ENCODE measurements at places on chromosomes 3 and 15.

- DNase-seq = no peak
Observed at GRCh38 chr3:105770410-105770809, 98.4 kb downstream of the CBLB start.

DNA sequence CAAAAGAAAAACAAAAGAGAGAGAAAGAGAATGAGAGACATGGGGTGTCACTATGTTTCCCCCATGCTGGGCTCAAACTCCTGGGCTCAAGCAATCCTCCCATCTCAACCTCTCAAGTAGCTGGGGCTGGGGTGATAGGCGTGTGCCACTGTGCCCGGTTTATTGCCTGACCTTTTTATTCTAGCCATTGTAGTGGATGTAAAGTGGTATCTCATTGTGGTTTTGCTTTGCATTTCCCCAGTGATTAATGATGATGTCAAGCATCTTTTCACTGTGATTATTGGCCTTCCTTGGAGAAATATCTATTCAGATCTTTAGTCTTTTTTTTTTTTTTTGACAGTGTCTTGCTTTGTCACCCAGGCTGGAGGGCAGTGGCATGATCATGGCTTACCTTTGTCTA, 37.7 kb upstream of the GK5 start:
- no peak for DNase-seq

DNA sequence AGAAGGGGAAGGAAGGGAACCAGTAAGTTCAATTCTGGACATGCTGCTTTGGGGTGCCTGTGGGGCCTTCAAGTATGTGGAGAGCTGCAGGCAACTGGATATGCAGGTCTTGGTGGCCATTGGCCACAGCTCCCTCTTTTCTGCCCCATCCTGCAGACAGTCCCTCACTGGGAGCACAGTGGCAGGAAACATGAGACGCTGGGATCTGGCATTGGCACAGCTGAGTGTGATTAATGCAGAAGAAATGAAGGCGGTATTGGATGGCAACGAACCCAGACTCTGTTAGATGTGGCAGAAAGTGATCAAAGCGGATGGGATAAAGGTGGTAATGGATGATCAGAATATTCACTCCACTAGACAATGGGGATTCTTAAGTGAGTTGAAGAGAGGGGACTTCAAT, 23.2 kb upstream of the VPS8 start:
- DNase-seq = peak; percentile 53

- DNase-seq = peak; percentile 15
Observed at GRCh38 chr15:84023636-84024035, 211.9 kb upstream of the GOLGA6L4 start.

- peak; percentile 75 for DNase-seq
Observed at GRCh38 chr3:150449169-150449721, 41.1 kb downstream of the TSC22D2 start.

GRCh38 chr15:73564255-73564654, 68.9 kb downstream of the NPTN start:
- DNase-seq = peak; percentile 62

- DNase-seq = no peak
Observed at GRCh38 chr3:98966434-98966833, 64.9 kb upstream of the DCBLD2 start.

GRCh38 chr15:68626283-68626682, 47.5 kb downstream of the CORO2B start:
- DNase-seq = no peak

GRCh38 chr3:185207931-185208746, 45.7 kb downstream of the EHHADH start:
- peak; percentile 59 for DNase-seq

GRCh38 chr15:31197497-31198414, 96.2 kb upstream of the TRPM1 start:
- DNase-seq = no peak

- no peak for DNase-seq
Observed at GRCh38 chr15:23645371-23646164, 2.1 kb downstream of the MAGEL2 start.

DNA sequence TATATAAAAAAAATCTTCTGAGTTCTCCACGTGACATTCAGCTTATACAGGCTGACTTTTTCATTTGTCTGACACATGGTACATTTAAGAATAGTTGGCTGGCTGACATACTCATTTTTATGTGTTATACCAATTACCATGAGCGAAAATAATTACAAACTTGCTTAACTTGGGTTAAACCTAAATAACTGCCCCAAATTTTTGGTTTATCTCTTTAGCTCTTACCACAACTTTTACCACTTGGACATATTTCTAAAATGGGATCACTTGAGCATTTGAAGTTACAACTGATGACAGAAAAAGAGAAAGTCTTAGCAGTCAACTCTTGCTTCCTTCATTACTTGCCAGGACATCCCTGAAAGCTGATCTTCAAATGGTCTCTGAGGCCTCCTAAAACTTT, 618.1 kb downstream of the RBMS3 start:
- DNase-seq = no peak

DNA sequence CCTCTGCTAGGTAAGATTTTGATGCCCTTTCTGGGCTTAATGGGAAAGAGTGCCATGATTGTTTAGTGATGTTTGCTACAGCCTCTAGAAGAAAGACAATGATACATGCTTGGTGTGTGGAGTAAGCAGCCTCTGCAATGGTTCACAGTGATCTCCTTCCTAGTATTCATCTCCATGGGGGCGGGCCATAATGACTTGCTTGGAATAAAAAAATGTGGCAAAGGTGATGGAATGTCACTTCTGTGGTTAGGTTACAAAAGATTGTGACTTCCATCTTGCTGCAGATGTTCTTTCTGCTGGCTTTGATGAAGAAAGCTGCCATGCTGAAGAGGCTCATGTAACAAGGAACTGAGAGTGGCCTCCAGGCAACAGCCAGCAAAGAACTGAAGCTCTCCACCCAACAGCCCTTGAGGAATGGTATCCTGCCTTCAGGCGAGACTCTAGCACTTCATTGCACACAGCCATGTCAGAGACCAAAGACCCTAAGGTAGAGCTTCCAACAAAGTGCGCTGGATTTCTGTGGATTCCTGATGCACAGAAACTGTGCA, 139.1 kb upstream of the LRIG1 start:
- DNase-seq = no peak

DNA sequence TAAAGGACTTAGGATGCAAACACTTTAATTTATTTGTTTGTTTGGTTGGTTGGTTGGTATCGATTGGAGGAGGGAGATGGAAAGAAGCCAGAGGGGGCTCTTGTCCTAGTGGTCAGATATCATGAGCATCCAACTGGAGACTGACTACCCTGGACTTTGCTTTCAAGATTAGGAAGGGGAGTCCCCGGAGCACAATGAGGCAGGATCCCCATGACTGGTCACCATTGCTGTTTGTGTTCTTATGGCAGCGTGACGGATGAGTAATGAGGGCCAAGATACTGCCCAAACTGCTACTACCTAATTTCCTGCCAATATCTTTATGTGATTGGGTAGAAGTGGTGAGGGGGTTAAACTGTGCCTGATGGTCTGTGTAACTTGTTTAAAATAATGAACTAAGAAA, 354.6 kb upstream of the ROPN1 start:
- DNase-seq = no peak

- no peak for DNase-seq
Observed at GRCh38 chr3:43862992-43863805, 172.5 kb downstream of the ABHD5 start.

GRCh38 chr15:94164202-94164807, 67.1 kb upstream of the MCTP2 start:
- peak; percentile 41 for DNase-seq

GRCh38 chr15:91307601-91308000, 207.5 kb downstream of the SV2B start:
- no peak for DNase-seq

- peak; percentile 83 for DNase-seq
Observed at GRCh38 chr3:173397161-173398110, at the start of gene NLGN1. TSS of gene NLGN1 (plus strand) at chr3:173397744.

GRCh38 chr15:95302809-95303208, 1027.7 kb upstream of the NR2F2 start:
- no peak for DNase-seq

GRCh38 chr3:72453706-72454105, 394.5 kb downstream of the SHQ1 start:
- DNase-seq = no peak

- no peak for DNase-seq
Observed at GRCh38 chr3:193574488-193575070, 18.4 kb upstream of the OPA1 start.

DNA sequence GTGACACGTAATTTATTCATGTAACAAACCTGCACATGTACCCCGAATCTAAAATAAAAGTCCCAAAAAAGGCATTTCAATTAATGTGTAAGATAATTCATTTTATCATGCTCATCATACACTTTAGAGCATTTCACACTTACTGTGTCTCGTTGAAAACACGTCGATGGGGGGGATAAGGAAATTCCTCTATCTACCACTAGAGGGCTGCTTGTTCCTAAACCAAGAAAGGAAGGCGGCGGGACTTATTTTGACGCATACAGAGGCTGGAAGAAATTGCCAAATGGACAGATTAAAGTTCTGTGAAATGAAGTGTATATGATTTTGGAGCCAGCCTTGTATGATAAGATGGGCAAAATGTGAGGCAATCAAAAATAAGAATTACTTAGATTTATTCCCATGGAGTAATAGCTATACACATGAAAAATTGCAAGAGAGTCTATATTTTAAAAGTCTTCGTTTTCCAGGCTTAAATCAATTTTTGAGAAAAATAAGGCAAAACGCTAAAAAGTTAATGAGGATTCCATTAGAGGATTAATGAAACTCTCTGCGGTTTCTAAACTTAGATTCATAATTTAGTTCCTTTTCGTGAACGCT, 346.8 kb downstream of the CNTN3 start:
- peak; percentile 39 for DNase-seq

DNA sequence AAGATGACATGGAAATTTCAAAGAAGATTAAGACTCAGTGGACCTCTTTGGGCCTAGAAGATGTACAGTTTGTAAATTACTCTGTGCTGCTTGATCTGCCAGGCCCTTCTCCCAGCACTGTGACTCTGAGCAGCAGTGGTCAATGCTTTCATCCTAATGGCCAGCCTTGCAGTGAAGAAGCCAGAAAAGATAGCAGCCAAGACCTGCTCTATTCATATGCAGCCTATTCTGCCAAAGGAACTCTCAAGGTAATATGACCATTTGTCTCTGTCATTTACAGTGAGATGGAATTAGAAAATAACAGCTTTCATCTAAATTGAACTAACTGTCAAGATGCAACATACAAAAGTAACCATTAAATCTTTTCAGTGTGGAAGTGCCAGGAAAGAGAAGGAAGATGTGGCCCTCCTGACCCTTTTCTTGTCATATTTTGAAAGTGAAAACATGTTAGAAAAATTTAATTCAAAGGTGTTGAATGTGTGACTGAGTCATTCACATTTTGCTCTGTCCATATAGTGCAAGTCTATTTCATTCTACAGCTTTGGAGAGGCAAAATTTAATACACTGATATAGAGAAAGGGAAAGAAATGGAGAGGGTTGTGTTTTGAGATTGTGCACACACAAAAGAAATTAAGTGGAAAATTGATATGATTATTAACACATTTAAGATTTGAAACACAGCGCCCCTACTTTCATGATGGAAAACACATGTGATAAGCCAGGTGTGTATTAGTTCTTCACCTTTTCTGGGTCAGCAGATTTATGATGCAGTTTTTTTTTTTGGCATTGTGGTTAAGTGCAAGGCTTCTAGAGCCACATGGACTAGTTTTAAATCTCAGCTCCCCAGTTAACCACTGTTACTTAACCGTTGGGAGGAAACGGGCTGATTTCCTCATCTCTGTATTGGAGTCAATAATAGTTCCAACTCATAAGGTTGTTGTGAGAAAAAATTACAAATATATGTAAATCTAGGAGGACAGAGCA, 375.1 kb downstream of the NAALADL2 start:
- DNase-seq = no peak

- DNase-seq = no peak
Observed at GRCh38 chr15:35137190-35137574, 52.1 kb upstream of the NANOGP8 start.

GRCh38 chr15:94912760-94913159, 681.4 kb downstream of the MCTP2 start:
- DNase-seq = no peak

DNA sequence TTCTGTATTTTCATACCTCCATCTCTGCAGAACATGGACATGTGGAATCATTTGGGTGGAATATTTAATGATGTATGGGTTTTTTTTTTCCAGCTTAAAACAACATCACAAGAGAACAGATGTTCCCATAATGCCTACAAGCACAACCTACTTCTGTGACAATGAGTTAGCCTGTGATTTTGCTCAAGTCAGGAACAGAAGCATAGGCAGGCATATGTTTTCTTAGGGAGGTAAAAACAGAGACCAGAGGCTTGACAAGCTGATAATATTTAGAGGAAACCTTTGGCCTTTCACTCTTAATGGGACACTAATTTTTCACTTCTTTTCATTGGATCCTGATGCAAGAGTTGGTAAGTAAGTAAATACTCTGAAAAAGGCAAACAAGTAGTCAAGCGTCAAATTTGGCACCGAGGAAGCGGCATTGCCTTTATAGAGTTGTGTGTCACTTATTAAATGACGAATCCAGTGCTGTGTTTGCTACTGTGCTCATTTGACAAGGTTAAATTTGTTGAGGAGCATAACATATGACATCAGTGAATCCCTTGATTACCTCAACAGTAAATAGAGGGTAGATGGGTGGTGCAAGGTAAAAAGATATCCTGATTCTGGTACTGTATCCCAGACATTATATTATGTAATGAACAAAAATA, 66.7 kb upstream of the RBMS3 start:
- DNase-seq = no peak

DNA sequence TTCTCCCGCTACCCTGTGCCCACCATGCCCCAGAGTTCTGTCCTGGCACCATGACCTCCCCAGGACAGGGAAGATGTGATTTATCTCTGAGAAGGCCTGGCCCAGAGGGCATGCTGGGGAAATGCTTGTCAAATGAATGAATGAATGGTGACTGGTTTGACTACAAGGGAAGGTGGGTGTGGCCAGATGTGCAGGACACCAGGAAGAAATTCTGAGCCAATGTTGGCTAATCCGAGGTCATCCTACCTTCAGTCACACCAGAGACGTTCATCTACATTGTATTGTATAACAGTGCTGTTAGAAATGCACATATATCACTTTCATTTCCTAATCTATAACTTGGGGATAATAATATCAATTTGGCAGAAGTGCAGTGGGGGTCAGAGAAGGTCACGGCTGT, 138.4 kb downstream of the FAM43A start:
- DNase-seq = no peak

- no peak for DNase-seq
Observed at GRCh38 chr3:183375787-183376186, 52.6 kb downstream of the MCF2L2 start.

DNA sequence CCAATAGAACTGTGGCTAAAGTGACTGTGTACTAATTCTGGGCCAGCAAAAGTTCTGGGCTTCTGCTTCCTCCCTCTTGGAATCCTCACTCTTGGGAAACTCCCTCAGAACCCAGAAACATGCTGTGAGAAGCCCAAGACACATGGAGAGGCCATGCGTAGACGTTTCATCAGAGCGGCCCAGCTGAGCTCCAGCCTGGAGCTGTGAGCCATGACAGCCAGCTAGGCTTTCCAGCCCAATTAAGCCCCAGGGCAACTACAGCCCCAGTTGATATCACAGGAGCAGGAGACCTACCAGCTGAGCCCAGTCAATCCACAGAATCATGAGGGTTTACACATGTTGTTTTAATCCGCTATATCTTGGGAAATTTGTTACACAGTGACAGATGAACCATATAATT, 43.6 kb upstream of the CNOT10 start:
- peak; percentile 50 for DNase-seq

Data from AG10803 (cell line).